Testis (tissue), 5 donors: ENCODE measurements at places on chromosomes 7 and 10. TPM values are rescaled to one million over a fixed set of nuclear protein-coding genes. Genes with fewer than 3 reads are reported as not detected.

The BEND7 gene
- 55.2 TPM for total RNA-seq

GRCh38 chr7:95560674-95561073 is 35.6 kb downstream of the PDK4 start:
- no peaks in the 10 kb centered on the region for H3K4me1 ChIP-seq
- H3K27ac ChIP-seq: no peak overlapping the region
- H3K27me3 ChIP-seq: no peaks in the 10 kb centered on the region
- H3K4me3 ChIP-seq: no peak overlapping the region
- DNase-seq: no peak

GRCh38 chr10:42645103-42645502 is 6.7 kb upstream of the ZNF33B start:
- no peaks in the 10 kb centered on the region for H3K36me3 ChIP-seq
- no peak for DNase-seq
- H3K27ac ChIP-seq: peak overlapping the region; percentile 7
- peaks cover 4% of the 10 kb centered on the region for H3K4me1 ChIP-seq
- no peak overlapping the region for H3K4me3 ChIP-seq

DNA sequence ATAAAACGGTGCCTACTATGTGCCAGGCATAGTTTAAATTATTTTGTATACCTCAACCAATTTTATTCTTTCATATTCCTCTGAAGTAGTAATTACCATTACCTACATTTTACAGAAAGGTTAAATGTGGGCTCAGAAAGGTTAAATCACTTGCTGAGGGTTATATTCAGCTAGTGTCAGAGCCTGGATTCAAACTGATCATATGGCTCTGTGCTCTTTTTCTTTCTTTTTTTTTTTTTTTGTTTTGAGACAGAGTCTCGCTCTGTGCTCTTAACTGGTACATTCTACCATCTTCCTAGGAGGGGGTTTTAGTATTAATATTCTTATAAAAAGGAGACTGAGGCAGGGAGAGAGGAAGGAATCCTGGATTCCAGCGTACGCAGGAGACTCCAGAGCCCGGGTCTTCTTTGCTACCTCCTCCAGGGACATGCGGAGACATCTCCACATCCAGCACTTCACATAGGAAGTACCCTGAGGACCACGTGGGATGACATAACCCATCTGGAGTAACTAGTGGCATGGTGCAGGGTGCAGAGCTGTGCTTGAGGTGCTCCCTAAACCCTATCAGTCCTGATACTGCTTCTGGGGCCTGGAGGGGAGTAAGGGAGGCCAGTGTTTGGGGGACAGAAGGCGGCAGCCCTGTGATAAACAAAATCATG is 29.6 kb upstream of the ATXN7L1 start:
- no peaks in the 10 kb centered on the region for H3K27me3 ChIP-seq
- no peaks in the 10 kb centered on the region for H3K36me3 ChIP-seq
- no peaks in the 10 kb centered on the region for H3K4me1 ChIP-seq
- DNase-seq: no peak
- no peak overlapping the region for H3K4me3 ChIP-seq

DNA sequence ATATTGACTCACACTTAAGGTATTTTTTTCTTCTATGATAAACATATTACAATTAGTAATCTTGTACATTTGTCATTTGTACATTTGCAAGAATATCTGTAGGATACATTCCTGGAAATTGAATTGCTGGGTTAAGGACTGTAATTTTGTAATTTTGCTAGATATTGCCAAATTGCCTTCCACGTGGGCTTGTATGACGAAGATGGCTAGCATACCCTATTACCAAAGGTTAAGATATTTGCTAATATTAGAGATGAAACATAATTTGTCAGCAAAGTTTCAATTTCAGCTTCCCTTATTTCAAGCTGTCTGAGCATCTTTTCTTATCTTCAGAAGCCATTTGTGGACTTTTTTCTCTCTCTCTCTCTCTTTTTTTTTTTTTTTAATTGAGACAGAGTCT is 1.0 kb upstream of the LYZL2 start:
- no peak overlapping the region for H3K27ac ChIP-seq
- H3K27me3 ChIP-seq: no peaks in the 10 kb centered on the region
- no peaks in the 10 kb centered on the region for H3K4me1 ChIP-seq
- DNase-seq: no peak
- no peaks in the 10 kb centered on the region for H3K36me3 ChIP-seq

GRCh38 chr10:82821043-82821442 is 946.0 kb downstream of the NRG3 start:
- H3K27ac ChIP-seq: no peak overlapping the region
- H3K4me3 ChIP-seq: no peak overlapping the region
- no peaks in the 10 kb centered on the region for H3K27me3 ChIP-seq
- no peaks in the 10 kb centered on the region for H3K4me1 ChIP-seq

GRCh38 chr7:68449099-68449498 is 1149.2 kb upstream of the AUTS2 start:
- H3K36me3 ChIP-seq: no peaks in the 10 kb centered on the region
- no peak for DNase-seq
- no peak overlapping the region for H3K4me3 ChIP-seq
- no peaks in the 10 kb centered on the region for H3K27me3 ChIP-seq
- H3K4me1 ChIP-seq: no peaks in the 10 kb centered on the region

- no peaks in the 10 kb centered on the region for H3K4me1 ChIP-seq
- no peaks in the 10 kb centered on the region for H3K36me3 ChIP-seq
- peak; percentile 64 for DNase-seq
Observed at GRCh38 chr10:42783181-42783549, 570 bp downstream of the BMS1 start.
